ENCODE measurements at places on chromosomes 1 and 21. TPM values are rescaled to one million over a fixed set of nuclear protein-coding genes. Genes with fewer than 3 reads are reported as not detected.

DNA sequence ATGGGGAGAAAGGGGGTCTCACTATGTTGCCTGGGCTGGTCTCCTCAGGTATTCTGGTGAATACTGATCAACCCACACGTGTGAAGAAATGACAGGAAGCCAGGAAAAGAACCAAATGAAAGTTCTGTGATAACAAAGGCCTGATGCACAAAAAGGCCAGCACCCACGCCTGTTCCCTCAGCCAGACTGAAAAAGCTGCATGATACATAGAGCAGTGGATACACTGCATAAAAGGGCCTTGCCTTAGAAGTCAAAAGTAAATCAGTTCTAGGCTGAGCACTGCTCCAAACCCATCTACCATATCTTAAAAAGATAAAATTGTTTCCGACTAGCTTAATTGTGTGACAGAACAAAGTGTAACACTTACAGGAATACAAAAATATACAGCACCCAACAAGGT, 36.9 kb upstream of the PSMG1 start:
- no peak for DNase-seq

DNA sequence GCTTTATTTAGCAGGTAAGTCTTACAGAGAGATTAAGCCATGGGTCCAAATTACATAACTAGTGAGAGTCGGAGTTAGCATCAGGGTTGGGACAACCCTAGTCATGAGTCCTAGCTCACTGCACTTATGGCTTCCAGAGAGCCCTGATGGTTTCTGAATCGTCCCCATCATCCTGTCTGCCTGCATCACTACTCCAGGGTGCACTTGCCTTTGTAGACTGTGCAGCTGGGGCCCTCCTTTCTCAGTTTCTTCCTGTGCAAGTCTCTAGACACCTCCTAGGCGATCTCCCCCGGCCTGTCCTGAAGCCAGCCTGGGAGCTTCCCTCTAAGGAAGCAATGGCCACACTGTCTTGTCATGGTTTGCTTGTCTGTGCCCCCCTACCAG, 37.1 kb downstream of the KIAA0040 start:
- no peak for DNase-seq

GRCh38 chr1:170836141-170836540, 99.2 kb upstream of the MROH9 start:
- DNase-seq = no peak

DNA sequence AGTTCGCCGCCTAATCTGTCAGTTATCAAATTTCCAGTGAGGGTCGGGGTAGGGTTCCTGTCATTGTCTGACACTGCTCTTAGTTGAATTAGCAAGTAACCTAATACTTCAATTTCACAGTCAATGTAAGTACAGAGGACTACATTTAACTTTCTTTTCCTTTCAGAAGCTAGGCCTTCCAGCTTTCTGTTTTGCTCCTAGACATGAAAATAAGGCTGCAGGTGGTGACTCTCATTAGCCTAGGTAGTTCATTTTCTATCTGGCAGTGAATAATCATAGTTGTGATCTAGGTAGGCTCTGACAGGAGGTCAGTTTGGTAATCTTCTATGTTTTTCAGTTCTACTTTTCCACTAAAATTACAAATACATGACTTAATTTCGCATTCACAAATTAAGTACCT, 783.1 kb downstream of the MRPL39 start:
- no peak for DNase-seq

DNA sequence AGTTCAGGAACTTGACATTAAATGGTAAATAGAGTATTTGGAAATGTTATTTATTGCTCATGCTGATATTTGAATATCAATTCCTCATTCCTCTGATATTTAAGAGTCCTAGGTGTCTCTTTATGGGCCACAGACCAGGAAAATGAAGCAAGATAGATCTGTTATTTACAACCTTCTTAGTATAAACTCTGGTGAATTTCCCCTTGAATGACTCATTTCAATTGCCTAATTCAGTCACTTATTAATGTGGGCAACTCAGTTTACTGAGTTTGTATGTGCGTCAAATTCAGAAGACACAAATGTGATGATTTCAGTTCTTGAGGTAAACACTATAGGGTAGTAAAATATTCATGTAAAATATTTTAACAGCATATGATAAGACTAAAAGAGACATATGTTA, 1404.4 kb upstream of the PRMT6 start:
- no peak for DNase-seq

DNA sequence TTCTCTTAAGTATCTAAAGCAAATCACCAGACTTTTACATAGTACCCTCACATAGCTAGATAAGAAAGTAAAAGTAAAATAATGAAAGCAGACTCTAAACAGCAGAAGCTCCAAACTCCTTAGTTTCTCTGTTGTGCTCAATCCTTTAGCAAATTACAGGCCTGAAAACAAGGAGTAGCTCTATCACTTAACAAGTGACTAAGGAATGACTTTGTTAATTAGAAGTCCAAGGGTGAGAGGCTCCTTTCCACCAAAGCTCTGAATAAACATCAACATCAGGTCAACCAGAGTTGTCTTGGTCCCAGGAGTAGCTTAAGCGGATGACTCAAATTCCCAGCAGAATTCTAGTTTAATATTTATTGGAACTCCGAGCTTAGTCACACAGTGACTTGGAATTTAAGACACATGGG, 5.9 kb downstream of the NRIP1 start:
- DNase-seq = no peak

- no peak for DNase-seq
Measured at GRCh38 chr1:12296016-12296415, 66.2 kb downstream of the VPS13D start.

Gene LCE1D
- not detected for total RNA-seq

Gene SEMA4A
- 30.7 TPM for total RNA-seq

Gene CCDC190
- total RNA-seq = not detected

Gene FHAD1
- 2.4 TPM for total RNA-seq

Gene CTH
- total RNA-seq = 3.6 TPM

Gene ENAH
- 67.4 TPM for total RNA-seq

Gene ALDH4A1
- total RNA-seq = 11.8 TPM

Gene TOMM20
- 87.4 TPM for total RNA-seq

Gene SLC30A10
- not detected for total RNA-seq

All from upper lobe of right lung (tissue), 1 donor.